ENCODE measurements at places on chromosomes 16 and 17.

DNA sequence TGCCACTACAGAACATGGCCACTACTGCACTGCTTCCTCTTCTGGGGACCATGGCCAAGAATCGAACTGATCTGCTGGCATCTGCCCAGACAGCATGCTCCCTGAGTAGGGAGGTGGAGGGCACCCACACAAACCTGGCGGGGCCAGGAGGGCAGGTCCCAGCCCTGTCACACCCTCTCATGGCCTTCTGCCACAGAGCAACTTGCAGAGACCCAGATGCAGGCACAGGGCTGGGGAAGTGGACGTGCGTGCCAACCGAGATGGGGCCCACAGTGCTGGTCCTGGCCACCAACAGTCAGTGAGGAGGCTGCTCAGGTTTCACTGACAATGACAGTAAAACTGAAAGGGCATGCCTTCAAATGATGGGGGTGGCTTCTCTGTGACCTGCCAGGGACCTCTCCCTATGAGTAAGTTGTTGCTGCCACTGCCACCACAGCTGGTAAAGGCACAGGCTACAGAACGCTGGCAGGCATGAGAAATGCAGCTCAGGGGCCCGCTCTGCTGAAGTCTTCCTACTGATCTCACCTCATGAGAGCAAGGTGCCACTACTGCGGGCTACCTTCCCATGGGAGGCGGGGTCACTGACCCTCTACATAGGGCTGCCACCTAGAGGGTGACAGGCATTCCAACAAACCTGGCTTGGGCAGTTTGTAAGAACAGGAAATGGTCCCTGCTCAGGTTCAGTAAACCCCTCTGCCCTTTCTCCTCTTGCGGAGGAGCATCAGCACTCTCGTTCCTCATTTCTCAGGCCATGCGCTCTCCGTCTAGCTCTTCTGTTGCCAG, 15.5 kb downstream of the HIC1 start:
- DNase-seq: no peak

DNA sequence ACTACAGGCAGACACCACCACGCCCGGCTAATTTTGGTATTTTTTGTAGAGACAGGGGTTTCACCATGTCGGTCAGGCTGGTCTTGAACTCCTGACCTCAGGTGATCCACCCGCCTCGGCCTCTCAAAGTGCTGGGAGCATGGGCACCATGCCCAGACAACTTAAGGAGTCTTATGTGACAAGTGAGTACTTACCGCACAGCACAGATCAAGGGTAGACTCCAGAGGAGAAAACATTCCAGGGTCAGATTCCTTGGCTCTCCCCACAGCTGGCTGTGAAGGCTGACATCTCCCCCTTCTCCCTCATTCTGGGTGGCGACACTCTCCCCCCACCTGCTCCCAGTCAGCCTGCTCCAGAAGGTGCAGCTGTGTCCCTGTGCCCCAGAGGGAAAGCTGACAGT, 10.6 kb downstream of the ZSCAN10 start:
- no peak for DNase-seq

- no peak for DNase-seq
Measured at GRCh38 chr17:80243526-80244433, 16.9 kb upstream of the RNF213 start.

DNA sequence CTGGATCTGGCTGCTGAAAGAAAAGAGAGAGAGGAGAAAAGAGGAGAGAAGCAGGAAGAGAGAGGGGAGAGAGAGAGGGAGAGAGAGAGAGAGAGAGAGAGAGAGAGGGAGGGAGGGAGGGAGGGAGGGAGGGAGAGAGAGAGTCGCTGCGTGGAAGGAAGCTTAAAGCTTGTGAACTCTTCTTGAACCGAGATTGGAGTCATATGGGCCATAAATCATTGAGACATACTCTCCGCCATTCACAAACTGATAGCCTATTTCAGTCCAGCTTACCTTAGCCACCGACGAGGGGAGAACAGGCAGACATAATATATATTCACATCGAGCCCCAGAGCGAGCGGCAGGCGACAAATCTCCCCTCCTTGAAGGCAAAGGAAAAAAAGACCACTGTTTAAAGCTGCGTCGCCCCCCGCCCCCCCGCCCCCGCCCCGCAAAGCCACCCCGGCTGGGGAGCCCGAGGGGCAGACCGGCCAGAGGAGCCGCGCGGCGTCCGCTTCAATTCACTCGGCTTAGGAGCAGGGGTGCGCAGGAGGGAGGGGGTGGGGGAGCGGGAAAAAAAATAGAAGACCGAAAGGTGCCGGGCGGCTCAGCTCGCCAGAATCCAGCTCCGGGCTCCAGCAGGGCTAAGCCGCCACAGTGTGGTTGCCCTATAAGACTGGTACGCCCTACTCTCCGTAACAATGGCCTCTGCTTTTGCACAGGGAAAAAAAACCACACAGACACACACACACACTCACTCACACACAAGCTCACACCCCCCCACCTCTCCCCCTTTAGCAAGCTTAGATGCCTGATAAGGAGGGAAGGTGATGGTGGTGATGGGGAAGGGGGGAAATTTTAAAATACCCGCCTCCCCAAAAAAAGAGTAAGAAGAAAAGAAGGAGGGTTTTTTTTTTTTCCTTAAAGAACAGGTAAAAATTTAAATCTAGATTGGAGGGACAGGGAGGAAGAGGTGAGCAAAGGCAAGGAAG, 10.6 kb upstream of the HOXB2 start:
- DNase-seq: peak; percentile 54

DNA sequence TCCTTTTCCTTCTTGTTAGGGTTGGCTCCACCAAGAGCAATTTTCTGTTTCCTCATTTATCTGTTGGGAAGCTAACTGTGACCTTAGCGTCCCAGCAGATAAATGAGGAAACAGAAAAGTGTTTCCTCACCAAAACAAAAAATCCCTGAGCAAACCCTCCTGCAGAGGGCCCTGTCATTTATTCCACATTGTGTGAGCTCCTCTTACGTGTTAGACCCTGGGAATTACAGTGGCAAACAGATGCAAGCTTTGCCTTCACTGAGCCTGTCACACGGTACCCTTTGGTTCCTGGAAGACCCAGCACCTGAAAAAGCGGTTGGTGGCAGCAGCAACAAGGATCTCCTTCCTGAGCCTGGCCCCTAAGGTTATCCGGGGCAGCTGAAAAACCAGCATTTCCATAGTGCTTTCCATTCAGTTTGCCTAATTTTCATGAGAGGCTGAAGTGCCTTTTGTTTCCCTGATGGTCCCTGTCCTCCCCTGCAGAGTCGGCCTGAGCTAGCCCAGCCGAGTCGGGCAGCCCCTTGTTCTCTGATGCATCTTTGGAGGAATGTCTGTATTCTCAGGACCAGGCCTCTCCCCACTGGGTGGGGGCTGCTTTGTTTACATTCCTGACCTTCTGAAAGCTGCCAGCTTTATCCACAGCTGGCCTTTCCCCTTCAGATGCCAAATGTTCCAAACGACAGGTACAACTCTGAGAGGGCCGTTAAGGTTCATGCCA, 34.7 kb downstream of the YPEL2 start:
- DNase-seq: no peak

DNA sequence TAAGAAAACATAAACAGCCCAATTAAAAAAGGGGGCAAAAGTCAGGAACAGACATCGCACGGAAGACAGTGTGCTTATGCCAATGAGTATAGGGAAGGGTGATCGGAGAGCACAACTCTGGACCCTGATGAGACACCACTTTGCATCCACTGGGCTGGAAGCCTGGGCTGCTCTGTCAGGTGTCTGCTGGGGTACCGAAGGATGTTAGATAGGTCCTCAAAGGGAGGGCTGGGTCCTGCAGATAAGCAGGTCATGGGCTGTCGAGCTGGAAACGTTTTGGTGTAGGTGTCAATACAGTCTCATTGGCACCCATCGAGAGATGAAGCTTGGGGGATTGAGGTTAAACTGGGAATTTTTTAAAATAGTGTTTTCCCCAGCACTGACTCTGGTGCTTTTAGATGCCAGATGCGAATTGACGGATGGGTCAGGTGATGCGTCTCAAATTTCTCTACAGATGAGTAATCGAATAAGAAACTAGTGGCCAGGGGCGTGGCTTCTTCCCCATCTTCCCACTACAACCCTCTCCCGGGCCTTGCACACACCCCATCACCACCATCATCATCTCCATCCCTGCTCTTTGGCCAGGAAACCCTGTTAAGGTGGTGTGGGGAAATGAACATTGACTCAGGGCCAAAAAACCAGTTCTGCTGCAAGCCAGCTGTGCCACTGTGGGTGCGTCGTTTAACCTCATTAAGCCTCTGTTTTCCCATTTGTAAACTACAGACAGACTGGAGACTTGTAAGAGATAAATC, 47.8 kb upstream of the IRF8 start:
- peak; percentile 27 for DNase-seq

GRCh38 chr17:68351395-68351794, 60.1 kb downstream of the ARSG start:
- no peak for DNase-seq

- no peak for DNase-seq
Measured at GRCh38 chr17:71461498-71462169, 659.2 kb upstream of the SOX9 start.

DNA sequence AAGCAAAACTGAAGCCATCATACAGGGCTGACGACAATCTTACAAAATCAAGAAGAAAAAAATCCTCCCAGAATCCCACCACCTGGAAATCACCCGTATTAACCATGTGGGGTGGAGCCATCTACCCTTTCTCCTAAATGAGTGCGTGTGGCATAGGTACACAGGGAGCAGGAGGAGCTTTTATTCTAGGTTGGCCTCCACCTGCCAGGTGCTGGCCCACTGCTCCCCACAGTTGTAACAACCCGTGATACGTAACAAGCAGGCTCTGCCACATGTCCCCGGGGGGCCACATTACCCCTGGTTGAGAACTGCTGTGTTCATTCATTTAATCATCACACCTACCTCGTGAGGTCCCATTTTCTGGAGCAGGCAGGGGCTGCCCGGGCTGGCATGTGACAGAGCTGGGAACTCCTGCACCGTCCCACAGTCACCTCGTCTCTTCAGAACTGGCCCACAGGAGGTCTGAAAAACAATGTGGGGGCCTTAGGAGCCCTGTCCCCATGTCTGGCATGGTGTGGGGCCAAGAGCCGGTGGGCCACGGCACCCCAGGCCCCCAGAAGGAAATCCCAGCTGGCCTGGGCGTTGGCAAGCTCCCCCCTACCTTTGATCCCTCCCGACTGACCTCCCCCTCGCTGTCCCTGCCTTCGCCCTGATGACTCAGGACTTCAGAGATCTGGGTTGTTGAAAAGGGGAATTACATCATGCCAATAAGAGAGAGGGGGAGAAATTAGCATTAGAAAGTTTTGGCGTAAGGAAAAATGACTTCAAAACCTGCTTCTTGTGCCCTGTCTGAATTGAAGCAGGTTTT, 12.9 kb downstream of the CMIP start:
- DNase-seq: peak; percentile 56

DNA sequence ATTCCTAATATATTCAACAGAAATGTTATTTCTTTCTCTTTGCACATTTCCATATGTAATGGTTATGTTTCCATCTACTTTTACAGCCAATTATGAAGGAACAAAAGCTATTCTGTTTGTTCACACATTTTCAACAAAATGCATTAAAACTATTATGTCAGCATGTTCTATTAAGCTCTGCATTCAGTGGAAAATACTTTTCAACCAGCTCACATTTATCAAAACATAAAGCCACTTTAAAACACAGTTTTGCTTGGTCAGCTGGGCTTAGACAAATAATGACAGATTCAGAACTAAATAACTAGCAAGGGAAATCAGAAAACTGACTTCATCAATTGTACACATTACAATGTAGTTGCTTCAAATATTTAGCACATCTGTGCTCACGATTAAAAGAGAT, 6.9 kb downstream of the SALL1 start:
- no peak for DNase-seq

DNA sequence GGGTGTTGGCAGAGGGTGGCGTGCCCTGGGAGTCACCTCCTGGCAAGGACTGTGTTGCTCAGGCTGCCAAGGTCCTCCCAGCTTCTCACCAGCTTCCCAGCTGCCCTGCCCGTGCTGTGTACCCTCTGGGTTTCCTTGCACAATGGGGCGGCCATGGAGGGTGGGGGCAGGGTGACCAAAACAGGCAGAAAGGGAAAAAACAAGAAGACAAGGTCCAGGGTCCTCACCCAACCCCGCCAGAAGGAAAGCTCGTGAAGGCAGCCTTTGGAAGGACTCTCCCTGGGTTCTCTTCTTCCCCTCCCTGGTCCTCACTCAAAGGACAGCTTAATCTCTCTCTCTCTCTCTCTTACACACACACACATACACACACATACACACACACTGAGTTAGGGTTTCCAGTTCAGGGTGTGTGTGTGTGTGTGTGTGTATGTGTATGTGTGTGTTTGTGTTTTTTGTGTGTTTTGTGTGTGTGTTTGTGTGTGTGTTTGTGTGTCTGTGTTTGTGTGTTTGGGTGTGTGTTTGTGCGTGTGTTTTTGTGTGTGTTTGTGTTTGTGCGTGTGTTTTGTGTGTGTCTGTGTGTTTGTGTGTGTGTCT, 2.0 kb downstream of the SLC13A5 start:
- no peak for DNase-seq

- DNase-seq: no peak
Measured at GRCh38 chr17:44351961-44352827, 7.1 kb downstream of the GRN start.

- peak; percentile 42 for DNase-seq
Measured at GRCh38 chr17:73068322-73069153, 23.9 kb downstream of the SLC39A11 start.

DNA sequence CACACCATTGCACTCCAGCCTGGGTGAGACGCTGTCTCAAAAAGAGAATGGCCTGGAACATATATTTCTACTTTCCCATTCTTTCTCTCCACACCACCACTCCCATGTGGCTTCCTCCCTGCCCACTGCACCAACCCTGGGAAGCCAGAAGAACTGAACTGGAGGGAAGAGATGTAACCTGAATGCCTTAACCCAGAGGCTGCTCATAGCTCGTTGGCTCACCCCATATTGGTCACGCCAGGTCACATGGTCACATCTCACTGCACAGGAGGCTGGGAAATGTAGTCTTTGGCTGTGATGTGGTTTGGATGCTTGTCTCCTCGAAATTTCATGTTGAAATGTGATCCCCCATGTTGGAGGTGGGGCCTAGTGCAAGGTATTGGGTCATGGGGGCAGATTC, 5.9 kb upstream of the DNAH17 start:
- DNase-seq: peak; percentile 23

GRCh38 chr16:10878644-10879501, 1.9 kb downstream of the CIITA start:
- DNase-seq: peak; percentile 38

- DNase-seq: no peak
Measured at GRCh38 chr17:4898351-4898750, 985 bp upstream of the C17orf107 start.

GRCh38 chr16:72848759-72849664, 198.9 kb downstream of the ZFHX3 start:
- peak; percentile 57 for DNase-seq

DNA sequence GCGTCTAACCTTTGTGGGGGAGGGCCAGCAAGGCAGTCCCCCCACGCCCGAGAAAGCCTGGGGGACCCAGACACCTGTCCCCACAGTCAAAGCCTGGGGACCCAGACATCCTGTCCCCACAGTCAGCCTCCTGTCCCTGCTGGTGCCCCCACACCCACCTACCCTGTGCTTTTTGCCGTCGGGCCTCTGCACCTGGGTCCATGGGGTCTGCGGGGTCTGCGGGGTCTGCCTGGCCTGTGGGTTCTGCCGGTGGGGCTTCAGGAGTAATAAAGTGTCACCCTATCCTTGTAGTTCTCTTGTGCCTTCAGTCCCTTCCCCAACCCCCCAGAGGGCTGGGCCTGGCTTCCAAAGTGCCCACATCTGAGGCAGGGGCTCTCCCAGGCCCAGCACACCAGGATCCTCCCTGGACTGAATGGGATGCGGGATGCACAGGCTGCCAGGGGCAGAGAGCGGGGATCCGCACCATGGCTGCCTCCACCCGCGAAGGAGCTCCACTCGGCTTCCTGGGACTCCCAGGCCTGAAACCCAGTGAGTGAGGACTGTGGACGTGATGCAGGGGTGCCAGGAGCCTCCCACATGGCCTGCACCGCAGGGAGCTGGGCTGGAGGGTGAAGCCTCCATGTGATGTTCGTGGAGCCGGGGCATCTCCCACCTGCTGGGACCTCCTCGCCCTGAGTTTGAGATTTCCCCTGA, 16.3 kb upstream of the DPEP1 start:
- no peak for DNase-seq
